ENCODE measurements at places on chromosomes 12 and 14. TPM values are rescaled to one million over a fixed set of nuclear protein-coding genes. Genes with fewer than 3 reads are reported as not detected.

- no peaks in the 10 kb centered on the region for H3K4me1 ChIP-seq
- H3K27me3 ChIP-seq, result no peaks in the 10 kb centered on the region
- no peaks in the 10 kb centered on the region for H3K36me3 ChIP-seq
- H3K4me3 ChIP-seq, result no peak overlapping the region
Measured at GRCh38 chr12:114253976-114254778, 151.8 kb downstream of the TBX5 start.

DNA sequence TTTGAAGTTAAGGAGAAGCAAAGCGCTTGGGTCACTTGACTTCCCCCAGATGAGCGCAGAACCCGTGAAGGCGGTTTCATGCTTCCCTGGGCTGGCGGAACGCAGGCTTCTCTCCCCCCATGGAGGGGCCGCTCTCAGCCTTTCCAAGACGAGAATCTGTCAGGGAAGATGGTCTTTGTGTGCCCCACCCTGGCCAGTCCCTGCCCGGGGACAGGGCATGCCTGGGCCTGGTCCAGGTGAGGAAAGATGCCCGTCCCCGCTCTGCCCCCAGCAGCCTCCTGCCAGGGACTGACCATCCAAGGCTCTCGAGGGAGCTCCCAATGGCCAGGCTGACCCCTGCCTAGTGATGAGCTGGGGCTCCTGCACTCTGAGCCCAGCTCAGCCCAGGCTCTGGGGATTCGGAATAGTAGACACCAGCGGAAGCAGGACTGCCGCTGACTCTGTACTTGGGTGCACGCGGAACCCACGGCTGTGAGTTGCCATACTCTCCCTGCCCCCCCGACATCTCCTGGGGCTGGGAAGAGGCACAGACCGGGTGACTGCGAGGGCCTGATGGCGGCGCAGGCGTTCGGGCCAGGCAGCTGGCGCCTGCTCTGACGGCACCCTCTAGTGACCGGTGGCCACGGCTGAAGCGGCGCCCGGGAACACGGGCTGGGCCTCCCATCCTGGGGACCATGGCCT, 142.2 kb upstream of the FKBP4 start:
- DNase-seq, result no peak
- no peaks in the 10 kb centered on the region for H3K27me3 ChIP-seq
- H3K4me3 ChIP-seq, result no peak overlapping the region
- no peaks in the 10 kb centered on the region for H3K36me3 ChIP-seq

- H3K36me3 ChIP-seq, result no peaks in the 10 kb centered on the region
- no peak overlapping the region for H3K4me3 ChIP-seq
- H3K27ac ChIP-seq, result no peak overlapping the region
- no peak for DNase-seq
Measured at GRCh38 chr14:89098254-89098653, 273.8 kb downstream of the TTC8 start.

The KLRK1 gene
- total RNA-seq, result 1.6 TPM

The LMNTD1 gene
- 14.9 TPM for total RNA-seq

The NPFF gene
- total RNA-seq, result not detected

Measured in lung (tissue), 17 donors.